ENCODE measurements at places on chromosomes 12 and 14.

GRCh38 chr12:52699373-52699772, 4.0 kb downstream of the KRT77 start:
- DNase-seq = no peak

DNA sequence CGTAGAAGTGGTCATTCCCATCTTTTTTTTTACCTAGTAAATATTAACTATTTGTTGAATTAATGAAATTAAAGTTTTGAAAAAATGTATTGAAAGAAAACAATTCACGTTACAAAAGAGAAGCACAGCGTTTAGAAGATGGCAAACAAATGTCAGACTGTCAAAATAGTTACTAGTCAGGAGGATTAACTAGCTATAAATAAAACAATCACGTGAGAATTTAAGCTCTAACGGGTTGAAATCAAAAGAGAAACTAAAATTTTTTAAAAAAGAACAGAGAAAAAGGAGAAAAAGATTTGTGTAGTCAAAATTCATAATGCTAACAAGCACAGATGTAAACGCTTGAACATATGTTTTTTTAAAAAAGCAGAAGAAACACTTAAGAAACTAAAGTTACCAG, 26.4 kb downstream of the DDHD1 start:
- no peak for DNase-seq

- DNase-seq = peak; percentile 46
Measured at GRCh38 chr12:49188201-49188915, 522 bp downstream of the TUBA1A start.

GRCh38 chr12:15151161-15152091, 69.8 kb downstream of the RERG start:
- DNase-seq = no peak

GRCh38 chr14:59755409-59756135, 115.0 kb downstream of the RTN1 start:
- DNase-seq = no peak

- DNase-seq = no peak
Measured at GRCh38 chr14:100296106-100296651, 10.1 kb downstream of the SLC25A29 start.

DNA sequence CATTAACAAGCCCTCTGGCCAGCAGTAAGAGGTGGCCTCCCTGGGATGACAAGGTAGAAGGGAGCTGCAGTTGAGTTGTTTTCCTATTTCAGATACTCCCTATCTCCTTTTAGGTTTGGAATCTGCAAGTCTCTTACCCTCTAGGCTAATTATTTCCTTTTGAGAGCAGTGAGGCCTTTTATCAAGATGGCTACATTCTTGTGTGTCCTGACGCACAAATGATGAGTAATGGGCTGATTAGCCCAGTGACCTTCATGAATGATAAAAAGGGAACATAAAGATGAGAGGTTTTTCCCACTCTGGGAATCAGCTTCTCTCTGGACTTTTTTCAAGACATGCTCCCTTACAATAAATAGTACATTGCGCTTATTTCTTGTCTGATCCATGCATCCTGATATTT, 22.9 kb downstream of the DYRK2 start:
- no peak for DNase-seq

DNA sequence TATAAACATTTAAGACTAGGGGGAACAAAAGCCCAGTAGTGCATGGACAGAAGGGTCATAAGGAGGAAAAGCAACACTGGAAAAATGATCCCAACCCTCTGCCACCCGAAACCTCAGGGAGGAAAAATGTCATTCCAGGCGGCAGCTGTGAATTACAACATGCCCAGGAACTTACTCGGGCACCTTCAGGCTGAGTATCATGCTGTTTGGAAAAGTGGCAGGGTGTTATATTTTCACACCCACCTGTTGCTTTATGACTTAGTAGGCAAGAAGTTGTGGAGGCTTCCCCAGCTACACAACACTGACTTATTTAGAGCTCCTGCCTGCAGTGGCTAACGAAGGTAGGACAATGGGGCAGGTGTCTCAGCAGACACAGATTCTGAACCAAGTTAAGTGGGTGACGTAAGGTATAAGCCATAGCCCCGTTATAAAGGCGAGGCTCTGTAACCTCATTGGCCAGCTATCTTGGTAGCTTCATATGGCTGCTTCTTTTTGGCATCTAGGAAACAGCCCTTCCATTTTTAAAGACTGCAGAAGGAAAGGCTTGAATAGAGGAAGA, 96.1 kb upstream of the IFNG-AS1 start:
- DNase-seq = no peak

GRCh38 chr14:75927564-75928087, 54.2 kb downstream of the TGFB3 start:
- DNase-seq = no peak

DNA sequence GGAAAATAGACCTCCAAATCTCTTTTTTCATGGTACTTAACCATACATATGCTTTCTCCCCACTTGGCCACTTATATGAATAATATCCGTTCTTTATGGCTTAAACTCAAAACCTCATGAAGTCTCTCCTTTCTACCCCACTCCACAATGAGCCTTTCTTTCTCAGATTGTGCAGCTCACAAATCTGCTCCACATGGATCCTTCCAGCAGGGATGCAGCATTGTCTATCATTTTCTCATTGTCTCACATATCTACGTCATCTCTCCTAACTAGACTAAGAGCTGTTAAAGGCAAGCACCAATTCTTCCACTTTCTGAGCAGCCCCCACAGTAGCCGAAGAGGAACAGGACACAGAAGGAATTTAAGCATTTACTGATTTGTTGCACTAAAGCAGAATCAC, 106.4 kb downstream of the HECTD4 start:
- no peak for DNase-seq

GRCh38 chr14:56666716-56667115, 87.1 kb downstream of the TMEM260 start:
- DNase-seq = no peak

- DNase-seq = no peak
Measured at GRCh38 chr12:46459861-46460545, 87.4 kb upstream of the SLC38A2 start.

DNA sequence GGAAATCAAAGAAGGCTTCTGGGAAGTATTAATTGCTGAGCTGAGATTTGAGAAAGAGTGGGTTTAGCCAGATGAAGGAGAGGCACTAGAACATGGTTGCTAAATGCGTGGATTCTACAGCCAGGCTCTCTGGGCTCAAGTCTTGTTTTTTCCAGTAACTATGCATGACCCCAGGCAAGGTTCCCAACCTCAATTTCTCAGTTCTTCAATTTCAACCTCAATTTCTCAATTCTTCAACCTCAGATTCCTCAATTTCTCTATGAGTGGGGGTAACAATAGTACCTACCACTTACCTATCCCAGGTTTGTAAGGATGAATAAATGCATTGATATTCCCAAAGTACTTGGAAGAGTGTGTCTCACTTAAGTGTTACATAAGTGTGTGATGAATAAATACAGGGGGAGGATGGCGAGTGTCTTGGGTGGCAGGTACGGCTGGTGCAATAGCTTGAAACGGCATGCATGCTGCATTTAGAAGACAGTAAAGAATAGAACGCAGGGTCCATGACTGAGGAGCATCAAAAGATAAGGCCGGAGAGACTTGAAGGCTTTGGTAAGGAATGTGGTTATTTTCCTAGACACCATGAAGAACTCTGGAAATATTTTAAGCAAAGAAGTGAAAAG, 149.1 kb upstream of the ATP2B1 start:
- no peak for DNase-seq

GRCh38 chr12:1880876-1881275, 37.6 kb downstream of the CACNA2D4 start:
- DNase-seq = no peak

DNA sequence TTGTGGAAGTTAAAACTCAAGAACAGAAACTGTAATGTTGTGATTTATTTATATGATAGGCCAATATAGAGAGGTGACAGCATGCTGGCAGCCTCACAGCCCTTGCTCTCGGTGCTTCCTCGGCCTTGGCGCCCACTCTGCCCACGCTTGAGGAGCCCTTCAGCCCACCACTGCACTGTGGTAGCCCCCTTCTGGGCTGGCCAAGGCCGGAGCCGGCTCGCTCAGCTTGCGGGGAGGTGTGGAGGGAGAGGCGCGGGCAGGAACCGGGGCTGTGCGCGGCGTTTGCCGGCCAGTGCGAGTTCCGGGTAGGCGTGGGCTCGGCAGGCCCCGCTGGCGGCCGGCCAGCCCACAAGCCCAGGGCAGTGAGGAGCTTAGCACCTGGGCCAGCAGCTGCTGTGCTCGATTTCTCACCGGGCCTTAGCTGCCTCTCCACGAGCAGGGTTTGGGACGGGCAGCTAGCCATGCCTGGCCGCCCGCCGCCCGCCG, 65.8 kb upstream of the SLC8A3 start:
- no peak for DNase-seq

DNA sequence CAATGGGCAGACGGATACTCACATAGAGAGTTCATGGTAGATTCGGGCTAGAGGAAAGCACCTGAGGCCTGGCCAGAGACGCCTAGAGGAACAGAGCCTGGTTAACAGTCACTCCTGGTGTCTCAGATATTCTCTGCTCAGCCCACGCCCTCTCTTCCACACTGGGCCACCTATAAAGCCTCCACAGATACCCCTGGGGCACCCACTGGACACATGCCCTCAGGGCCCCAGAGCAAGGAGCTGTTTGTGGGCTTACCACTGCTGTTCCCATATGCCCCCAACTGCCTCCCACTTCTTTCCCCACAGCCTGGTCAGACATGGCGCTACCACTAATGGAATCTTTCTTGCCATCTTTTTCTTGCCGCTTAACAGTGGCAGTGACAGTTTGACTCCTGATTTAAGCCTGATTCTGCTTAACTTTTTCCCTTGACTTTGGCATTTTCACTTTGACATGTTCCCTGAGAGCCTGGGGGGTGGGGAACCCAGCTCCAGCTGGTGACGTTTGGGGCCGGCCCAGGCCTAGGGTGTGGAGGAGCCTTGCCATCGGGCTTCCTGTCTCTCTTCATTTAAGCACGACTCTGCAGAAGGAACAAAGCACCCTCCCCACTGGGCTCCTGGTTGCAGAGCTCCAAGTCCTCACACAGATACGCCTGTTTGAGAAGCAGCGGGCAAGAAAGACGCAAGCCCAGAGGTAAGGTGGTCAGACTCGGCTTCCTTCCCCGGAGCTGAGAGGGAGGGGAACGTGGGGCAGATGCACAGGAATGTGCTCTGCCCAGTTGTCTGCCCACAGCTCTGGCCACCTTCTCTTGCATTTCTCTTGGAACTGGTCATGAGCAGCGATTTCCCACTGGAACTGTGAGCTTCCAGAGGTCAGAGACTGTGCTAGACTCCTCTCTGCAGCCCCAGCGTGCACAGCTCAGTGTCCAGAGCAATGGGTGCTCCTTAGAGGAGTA, at the start of gene CD4:
TSS of gene CD4 (plus strand) at position 557 of the 953 bp plus-strand sequence. CDS start 10,611 bp downstream, outside the sequence.
- peak; percentile 63 for DNase-seq

- DNase-seq = no peak
Measured at GRCh38 chr14:90678420-90678819, 137.8 kb downstream of the TTC7B start.

DNA sequence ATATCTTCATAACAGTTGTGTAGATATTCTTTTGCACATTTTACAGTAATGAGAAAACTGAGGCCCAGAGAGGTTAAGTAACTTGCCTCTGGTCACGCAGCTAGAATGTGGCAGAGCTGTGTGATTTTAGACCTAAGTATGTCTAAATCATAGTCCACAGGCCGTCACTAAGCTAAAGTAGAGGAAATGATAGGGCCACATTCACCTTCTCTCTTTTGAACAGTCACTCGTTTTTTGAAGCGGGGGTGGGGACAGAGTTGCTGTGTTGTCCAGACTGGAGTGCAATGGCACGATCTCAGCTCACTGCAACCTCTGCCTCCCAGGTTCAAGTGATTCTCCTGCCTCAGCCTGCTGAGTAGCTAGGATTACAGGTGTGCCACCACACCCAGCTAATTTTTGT, 68.5 kb downstream of the RASSF3 start:
- DNase-seq = no peak

GRCh38 chr12:67333649-67334048, 64.5 kb downstream of the CAND1 start:
- DNase-seq = no peak

DNA sequence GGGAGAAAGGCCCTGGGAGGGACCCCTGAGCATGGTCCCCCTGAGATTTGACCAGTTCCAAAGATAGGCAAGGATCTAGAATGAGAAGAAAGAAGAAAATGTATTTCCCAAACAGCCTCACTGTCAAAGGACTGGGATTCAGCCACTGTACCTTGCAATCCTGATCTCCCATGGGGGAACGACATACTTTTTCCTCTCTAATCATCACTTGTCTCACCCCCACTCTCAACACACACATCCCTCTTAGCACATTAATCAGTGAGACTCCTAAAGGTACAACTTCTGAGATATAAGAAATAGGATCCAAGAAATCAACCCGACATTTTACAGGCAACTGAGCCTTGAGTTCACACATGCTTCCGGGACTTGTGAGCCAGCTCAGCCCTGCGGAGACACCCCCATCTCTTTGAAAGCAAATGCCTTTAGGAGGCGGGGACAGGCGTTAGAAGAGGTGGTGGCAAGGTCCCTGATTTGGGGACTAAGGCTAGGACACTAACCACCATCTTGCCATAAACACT, 1.4 kb downstream of the MAP3K9 start:
- peak; percentile 49 for DNase-seq

DNA sequence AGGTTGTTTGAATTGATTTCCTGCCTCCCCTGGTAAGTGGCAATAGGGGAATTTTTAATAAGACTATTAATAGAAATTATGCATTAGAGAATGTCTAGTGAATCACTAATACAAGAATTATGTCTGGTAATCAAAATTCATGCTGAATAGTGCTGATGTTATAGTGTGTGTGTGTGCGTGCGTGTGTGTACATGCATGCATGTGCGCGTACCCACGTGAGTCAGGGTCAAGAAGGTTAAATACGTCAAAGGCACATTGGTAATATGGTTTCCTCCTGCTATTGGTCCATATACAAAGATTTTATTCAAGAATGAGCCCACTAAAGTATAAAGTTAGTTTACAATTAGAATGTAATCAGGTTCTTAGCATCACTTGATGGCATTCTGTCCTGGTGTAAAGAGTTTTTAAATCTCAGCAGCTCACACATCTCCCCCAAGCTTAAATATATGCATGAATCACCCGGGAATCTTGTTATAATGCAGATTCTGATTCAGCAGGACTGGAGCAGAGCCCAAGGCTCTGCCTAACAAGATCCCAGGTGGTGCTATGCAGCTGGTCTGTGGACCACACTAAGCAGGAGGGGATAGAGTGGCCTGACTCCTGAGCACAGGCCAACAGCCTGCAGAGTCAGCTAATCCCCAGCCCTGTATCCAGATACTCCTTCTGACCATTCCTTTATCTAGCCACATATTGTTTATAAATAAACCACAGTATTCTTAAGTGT, 43.9 kb downstream of the TTC9 start:
- DNase-seq = no peak

GRCh38 chr14:70571139-70571538, 29.3 kb downstream of the MED6 start:
- DNase-seq = no peak

GRCh38 chr14:91142214-91142668, 28.4 kb downstream of the DGLUCY start:
- DNase-seq = no peak

DNA sequence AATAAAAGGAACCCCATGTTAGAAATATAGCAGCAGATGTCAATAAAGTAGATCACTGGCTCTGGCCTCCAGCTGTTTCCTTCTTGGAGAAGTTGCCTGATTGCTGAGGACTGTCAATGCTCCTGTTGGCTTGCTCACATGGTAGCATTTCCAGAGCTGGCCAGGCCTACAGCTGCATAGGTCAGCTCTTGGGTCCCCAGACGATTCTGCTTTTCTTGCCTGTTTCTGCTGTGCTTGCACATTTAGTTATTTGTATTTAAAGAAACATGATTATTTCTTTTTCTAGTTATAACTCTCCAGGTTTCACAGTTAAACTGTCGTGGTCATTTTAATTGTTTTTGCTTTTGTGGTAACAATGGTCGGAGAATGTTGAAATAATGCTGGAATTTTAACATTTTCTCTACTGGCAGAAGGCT, 7.2 kb downstream of the NAV3 start:
- DNase-seq = no peak

Measured in stimulated activated CD4-positive, alpha-beta T cell treated with anti-CD3 and anti-CD28 coated beads, Interleukin-12 subunit alpha, Interleukin-12 subunit beta, amount 100 ng/mL, for 24 hours (primary cell).